ENCODE measurements at places on chromosomes 7 and 10.

DNA sequence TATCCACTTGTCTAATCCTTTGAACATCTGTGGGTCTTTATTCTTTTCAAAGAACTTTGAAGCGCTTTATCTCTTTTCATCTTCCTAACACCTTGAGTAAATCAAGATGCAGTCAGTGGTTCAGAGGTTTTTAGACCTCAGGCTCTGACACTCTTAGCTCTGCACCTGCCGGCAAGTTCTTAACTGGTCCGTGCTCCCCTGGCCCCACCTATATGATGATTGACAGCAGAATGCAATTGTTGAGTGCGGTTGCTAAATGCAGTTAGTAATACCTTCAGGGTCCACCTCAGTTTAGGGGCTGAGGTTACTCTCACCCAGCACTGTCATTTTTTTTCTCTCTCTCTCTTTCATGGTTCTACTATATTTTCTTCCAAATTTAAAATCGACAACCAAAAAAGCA is 854.2 kb upstream of the AUTS2 start:
- DNase-seq, result no peak

GRCh38 chr10:88731296-88731695 is 25.2 kb downstream of the LIPK start:
- DNase-seq, result no peak

DNA sequence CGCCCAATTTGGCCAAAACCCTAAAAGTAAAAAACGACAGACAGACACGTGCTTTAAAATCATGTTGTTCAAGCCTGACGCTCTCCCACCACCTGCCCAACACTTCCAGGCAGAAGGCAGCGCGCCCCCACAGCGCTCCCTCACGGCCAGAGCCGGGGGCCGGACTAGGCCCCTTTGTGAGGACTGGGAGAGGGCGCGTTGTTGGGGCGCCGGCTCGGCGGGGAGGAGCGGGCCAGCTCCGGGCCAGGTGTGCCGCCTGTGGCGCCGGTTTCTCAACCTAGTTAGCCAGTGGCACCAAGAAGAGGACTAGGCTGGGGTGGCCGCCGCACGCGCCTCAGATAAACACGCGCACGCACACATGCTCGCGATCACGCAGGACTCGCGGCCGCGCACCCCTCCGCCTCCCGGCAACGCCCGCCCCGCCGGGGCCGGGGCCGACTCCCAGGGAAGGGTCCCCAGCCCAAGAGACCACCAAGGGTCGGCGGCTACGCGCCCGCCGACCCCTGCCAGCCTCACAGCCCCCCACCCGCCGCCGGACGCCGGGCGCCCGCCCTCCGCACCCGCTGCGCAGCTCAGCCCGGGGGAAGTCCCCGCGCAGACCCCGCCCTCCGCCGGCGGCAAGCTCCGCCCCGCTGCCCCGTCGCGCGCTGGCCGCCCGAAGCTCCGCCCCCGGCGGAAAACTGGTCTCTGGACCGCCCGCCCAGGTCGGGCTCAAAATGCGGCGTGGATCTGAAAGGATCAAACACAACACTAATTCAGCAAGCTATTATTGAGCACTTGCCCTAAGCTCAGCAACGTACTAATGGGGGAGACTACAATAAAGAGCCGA is at the start of gene IMMP2L:
Gene IMMP2L, minus strand, starts transcription at position 589 of the 829 bp plus-strand sequence.
- DNase-seq, result peak; percentile 96

DNA sequence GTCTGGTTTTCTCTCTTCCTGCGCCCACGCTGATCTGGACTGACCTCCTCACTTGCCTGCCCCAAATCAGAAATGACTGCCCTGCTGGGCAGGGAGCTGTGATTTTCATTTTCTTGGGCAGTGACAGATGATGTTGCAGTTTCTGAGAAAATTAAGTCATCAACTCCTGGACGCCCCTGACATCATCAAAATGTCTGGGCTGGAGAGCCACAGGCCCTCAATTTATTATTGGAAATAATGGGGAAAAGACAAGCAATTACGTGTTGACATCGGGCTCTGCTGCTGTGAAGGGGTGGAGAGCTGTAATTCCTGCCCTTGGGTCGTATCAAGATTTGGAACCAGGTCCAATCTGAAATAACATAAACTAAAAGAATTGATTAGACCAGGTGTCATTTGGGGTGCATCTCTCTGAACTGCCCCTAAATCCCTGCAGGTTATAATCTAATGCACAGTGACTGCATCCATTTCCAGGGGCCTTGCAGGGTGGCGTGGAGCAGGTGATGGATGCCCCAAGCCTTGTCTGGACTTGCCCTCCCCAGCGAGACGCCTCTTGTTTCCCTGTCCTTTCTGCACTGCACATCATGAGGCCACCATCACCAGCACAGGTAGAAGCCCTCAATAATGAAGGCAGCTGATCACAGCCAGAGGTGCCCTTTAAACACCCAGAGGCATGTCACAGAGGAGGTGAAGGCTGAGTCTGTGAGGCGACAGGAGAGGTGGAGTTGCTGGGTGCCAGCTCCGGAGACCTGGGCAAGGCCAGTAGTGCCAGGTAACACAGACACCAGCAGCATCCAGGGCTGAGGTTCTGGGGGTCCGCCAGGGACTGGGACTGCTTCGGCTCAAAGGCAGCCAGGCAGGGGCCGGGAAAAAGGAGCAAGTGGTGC is 98.7 kb downstream of the HTR5A start:
- no peak for DNase-seq

DNA sequence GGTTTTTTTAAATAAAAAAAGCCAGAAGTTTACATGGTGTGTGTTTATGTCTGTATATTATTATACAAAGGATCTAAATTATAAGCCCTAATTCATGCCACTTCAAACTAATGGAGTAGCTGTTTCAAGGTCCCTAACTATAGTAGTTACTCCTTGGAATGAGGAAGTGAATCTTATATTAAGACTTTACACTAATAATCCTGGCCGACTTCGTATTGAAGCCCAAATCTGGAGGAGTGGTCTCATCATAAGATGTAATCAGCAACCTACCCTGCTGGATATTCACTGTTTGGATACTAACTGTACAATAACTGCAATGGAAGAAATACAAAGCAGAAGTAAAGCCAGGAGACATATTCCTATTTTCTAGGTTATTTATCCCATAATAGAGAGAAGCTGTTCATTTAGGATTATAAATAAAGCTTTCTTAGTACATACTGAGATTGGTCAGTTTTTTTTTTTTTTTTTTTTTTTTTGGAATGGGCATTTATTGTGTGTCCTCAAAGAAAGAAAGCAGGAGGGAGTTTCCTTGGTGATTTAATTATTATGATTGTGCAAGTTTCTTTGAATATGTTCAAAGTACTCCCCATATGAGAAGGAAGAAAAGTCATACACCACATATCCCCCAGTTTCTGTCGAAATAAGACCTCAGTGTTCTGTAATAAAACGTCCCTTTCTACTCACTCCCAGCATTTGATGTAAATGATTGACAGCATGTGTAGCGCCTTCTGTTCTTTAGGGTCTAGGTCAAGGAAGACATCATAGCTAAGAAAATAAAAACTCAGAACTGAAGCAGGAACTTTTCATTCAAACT is 397.8 kb downstream of the EXOC4 start:
- DNase-seq, result peak; percentile 12

GRCh38 chr10:72089618-72090017 is 1.3 kb upstream of the SPOCK2 start:
- peak; percentile 67 for DNase-seq

DNA sequence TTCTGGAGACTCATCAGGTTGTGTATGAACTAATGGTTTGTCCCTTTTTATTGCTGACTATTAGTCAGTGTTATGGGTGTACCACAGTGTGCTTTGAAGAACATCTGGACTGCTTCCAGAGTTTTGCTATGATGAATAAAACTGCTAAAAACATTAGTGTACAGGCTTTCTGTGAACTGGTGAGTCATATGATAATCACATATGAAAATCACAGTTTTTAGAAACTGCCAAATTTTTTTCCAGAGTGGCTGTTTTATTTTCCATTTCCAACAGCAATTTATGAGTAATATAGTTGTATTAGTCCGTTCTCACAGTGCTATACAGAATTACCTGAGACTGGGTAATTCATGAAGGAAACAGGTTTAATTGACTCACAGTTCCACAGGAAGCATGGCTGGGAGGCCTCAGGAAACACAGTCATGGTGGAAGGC is 281.2 kb upstream of the VSTM2A start:
- no peak for DNase-seq

- no peak for DNase-seq
Observed at GRCh38 chr10:85888004-85888403, 478.6 kb downstream of the GRID1 start.

- DNase-seq, result peak; percentile 53
Observed at GRCh38 chr7:77428777-77429231, 12.7 kb upstream of the GSAP start.

DNA sequence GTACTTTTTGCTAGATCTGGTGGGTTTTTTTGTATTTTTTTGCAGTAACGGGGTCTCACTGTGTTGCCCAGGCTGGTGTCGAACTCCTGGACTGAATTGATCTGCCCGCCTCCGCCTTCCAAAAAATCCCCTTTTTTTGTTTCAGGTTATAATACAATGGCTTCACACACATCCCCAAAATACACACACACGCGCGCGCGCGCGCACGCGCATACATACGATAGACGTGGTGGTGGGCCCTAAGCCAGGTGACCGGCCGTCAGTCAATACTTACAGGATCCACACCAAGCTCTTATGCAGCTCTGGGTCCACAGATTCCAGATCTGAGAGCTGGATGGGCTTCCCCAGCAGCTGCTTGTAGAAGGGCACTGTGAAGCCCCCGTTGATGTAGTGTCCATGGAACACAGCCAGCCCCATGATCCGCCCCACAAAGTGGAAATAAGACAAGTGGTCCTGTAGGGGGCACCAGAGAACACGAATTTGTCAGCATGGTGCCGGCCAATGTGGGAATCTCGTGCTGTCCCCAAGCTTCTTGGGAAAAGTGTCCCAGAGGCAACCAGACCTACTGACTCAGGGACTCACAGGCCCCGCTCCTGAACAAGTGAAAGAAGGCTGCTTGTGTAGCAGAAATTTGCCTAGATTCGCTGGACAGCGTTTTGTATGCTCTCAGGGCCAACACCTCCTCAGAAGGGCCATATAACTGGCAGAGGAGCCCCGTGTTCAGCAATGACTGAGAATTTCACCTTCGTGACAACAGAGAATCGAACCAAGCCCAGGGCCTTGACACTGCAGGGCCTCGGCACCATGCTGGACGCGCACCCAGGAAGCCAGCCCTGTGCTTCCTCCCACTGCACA is 103.6 kb downstream of the SMURF1 start:
- DNase-seq, result peak; percentile 91

DNA sequence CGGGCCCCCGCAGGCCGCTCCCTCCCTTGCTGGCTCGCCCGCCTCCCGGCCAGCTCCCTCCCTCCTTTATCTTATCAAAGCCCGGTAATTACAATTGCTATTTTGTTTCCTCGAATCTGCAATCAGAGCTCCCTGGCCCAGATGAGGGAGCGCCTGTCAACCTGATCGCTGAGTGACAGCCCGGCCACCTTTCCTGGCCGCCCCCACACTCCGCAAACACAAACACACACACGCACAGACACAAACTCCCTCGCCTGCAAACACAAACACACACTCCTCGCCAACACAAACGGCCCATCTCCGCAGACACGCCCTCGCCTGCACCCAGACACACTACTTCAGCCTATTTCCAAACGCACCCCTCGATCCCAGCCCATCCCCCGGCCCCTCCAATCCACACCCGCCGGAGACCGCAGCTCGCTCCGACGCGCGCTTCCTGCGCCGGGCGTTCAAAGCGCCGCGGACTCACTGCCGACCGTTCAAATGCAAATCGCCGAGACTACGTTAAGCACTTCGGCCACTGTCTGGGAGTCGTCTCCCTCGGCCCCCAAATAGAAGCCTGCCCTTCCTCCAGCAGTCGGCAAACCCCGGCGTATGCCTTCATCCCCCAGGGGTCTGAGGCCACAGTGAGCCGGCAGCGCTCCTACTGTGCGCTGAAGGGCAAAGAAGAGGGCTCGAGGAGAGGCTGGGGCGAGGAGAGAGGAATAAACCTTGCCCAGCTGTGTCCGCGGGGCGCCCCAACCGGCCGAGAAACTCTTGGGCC is 3.0 kb upstream of the FGF8 start:
- no peak for DNase-seq

GRCh38 chr10:129704225-129704624 is 237.2 kb downstream of the MGMT start:
- DNase-seq, result no peak

GRCh38 chr10:5666841-5667630 is 641 bp upstream of the ASB13 start:
- DNase-seq, result no peak
